HL-60 (cell line): ENCODE measurements at places on chromosomes 2 and 18.

DNA sequence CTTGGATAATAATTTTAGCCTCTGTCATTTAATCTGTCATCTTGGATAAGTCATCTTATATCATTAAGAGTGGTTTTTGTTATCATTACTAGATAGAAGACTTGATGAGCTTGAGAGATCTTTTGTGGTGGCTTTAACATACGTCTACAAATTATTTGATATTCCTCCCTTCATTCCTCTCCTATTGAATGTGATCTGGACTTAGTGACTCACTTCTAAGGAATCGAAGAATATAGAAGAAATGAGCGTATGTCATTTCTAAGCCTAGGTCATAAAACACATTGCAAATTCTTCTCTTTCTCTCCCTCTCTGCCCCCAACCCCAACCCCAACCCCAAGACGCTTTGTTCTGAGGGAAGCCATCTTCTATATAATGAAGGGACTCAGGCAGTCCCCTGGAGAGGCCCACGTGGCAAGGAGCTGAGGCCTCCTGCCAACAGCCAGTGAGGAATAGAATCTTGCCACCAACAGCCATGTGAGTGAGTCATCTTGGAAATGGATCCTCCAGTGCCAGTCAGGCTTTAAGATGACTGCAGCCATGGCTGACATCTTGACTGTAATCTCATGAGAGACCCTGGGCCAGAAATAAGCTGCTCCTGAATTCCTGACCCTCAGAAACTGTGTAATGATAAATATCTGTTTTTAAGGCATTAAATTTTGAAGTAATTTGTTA, 221.6 kb upstream of the SP5 start:
- DNase-seq: no peak

DNA sequence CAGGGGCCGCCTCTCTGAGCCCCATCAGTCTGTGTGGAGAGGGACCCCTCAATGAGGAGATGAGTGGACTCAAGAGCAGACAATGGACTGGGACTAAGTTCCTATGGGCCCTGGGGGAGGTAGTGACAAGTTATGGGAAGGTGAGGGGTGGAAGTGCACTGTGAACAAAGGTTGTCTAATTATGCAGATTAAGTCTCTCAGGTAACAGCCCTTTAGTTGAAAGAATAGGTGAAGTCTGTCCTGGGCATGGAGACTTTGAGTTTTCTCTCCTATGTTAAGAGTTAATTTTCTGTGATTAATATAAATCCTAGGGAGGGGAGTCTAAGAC, 243.8 kb downstream of the FAM210A start:
- DNase-seq: no peak

DNA sequence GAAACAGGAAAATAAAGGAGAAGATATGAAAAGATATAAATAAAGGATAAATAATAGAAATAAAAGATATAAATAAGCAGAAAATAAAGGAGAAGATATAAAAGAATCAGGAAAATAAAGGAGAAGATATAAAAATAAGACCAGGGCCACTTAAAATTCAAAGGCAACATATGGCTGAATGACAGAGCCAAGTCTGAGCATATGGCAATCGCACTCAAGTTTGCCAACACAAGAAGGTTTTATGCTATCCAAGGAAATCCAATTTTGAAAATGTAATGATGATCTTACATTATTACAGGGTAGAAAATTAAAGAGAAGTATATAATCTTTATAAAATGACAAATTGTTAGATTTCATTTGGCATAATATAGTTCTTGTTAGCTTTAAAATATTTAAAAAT, 33.6 kb downstream of the USP40 start:
- DNase-seq: no peak

GRCh38 chr18:45104049-45104395, 423.3 kb downstream of the SETBP1 start:
- DNase-seq: no peak

DNA sequence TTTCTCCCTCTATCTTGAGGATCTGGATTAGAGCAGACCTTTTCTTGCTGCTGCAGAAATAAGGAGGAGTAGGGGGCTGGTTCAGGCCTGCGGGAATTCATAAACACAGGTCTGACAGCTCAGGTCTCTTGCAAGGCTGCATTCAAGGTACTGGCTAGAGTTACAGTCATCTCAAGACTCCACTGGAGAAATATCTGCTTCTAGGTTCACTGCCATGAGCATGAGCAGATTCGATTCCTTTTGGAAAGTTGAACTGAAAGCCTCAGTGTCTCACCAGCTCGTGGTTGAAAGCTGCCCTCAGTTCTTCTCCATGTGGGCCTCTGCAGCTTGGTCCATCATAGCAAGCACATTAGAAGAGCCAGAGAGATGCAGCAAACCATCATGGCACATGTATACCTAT, 124.4 kb upstream of the SETBP1 start:
- DNase-seq: no peak

- no peak for DNase-seq
Observed at GRCh38 chr2:53631313-53632125, 136.1 kb upstream of the CHAC2 start.

DNA sequence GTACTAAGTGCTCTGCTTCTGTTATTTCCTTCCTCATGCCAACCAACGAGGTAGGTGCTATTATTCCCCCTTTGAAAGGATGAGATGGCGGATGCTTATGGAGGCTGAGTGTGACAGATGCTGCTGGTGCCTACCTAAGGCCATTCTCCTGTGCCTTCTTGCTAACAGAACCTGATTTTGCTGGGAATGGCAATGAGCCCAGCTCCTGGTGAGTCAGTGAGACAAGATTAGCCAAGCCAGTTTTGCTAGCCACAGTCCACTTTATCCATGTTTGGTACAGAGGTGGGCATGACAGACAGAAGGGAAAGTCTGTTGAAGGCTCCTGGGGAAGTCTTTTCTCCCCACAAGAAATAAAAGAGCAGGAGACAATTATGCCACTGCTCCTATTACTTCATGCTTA, 43.7 kb upstream of the TMEM163 start:
- no peak for DNase-seq

DNA sequence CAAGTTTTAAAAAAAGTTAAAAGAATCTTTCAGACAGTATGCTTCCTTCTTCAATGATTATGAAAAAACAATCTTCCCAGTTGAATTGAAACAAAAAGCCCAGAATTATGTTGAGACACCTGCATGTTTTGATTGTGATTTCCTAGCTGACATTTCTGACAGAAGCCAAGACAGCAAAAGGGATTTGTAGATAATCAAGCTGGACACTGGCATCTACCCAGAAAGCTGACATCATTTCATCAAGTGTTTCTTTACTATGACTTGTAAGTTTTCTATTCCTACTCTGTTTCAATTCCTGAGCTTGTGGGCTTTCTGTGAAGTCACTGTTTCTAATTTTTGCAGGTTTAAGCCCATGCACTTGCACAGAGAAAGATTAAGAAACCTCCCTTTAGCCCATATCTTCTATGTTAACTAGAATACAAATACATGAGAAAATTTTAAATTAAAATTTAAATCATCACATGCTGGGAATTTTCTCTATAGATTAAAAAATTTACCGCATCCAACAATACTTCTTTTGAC, 82.9 kb upstream of the CCDC85A start:
- no peak for DNase-seq

DNA sequence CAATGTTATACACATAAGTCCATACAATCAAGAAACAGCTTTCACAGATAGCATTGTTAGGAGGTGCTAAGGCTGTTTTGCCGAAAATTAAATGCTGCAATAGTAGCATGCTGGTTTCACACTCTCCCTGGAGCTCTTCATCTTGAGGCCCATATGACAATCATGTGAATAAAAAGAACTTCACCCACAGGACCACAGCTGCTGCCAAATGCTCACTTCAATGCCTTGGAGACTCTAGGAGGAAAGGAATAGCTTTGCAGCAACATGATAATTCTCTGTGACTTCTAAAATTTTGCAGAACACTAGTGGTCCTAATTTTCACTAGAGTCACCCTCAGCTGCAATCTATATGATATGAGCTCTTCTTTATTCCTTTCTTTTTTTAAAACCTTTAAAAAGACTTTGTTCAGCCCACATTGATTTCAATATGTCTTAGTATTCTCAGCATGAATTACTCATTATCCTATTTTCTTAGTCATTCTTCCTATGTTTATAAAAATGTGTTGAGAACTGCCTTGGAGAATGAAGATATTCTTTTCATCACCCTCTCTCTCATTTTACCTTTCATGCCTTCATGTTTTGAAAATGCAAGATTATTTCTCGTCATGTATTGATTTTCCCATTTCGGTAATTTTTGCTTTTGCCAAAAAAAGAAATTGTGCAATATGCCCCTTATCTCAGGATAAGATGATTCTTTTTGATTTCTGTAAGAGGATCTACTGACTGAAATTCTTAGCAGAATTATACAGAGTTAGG, 108.2 kb downstream of the PDE1A start:
- no peak for DNase-seq

DNA sequence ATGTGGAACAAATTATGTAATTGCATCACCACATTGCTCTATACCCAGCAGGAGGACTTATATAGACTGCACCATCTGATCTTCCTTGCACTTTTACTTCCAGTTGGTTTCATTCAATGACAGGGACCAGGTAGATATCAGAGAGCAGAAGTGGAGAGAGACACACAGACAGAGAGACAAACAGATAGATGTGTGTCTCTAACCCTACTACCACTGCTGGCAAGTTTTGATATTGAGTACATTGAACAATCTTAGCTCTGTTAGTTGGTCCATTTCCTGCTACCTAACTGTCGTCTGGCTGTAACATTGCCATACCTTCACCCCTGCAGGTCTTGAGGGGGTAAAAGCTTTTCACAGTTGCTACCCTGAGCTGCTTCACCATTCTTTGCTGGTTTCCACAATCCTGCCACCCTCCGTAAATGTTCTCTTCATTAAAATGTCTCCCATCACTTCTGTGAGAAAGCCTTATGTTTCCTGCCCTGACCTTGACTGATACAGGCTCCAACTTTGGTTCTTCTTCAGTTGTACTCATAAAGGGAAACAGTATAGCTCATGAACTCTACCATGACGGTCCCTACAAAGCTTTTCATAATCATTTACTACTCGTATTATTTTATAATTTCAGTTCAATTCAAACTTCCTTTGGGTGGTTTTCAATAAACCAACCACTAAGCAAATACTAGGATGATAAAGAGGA, 62.3 kb upstream of the ITGA4 start:
- peak; percentile 51 for DNase-seq

- no peak for DNase-seq
Observed at GRCh38 chr18:58080451-58080850, 36.4 kb downstream of the NEDD4L start.

DNA sequence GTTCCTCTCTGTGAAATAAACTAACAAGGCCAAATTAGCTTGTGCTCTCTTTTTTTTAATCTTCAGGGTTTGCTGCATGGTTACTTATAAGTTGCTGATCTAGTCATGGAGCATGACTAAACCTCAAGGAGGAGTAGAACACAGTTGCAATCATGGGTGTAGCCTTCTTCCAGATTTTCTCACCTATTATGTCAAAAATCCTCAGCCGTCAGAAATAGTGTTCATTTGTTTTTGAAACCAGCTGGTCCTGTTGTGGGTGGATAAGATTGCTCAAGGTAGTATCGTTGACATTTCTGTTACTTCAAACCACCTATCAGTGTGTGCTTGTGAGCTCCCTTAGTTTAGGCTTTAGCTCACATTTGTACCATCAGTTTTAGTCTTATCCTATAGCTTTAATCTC, 11.2 kb downstream of the RELCH start:
- DNase-seq: no peak

- DNase-seq: no peak
Observed at GRCh38 chr18:79962311-79962710, 2.1 kb upstream of the HSBP1L1 start.

- DNase-seq: no peak
Observed at GRCh38 chr2:109529532-109530449, 84.0 kb downstream of the SEPTIN10 start.

- no peak for DNase-seq
Observed at GRCh38 chr2:163044114-163044513, 205.5 kb upstream of the KCNH7 start.

DNA sequence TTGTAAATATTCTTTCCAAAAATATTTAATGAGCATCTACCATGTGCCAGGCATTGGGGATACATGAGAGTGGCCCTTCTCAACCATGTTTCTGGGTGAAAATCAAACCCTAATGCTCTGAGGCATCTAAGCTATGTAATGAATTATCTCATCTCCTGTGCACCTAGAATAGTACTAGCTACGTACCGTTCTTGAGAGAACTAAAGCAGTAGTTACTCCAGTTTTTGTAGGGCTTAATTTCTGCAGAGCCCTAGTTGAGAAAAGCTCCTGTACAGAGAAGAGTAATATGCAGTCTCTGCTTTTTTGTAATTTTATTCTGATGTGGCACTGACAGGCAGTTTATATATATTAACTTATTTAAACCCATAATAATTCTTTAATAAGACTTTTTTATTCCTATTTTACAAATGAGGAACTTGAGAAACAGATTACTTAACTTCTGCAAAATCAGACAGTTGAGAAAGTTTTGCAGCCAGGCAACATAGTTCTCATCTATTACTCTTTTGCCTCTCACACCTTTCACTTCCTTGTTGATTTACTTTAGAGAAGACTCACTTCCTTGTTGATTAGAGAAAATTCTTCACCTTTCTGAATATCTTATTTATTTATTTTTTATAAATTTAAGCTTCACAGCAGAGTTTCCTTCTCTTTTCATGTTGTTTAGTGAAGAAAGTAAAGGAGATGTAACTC, 3.1 kb downstream of the SPOPL start:
- DNase-seq: peak; percentile 49

DNA sequence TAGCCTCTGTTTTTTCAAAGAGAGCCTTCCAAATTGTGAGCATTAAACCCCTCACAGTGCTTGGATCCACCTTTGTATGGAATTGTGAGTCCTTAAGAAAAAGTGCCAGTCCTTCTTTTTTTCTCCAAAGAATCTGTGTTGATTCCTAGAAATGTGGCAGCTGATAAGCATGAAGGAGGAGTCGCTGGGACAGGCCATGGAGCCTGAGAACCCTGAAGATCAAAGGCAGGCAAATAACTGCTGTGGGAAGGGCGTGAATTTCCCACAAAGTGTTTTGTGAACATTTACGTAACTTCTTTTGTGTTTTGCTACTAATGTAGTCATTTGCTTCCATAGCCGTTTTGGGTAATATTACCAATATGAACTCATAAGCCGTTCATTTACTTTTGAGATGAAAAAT, 27.7 kb upstream of the CHMP1B start:
- DNase-seq: no peak

DNA sequence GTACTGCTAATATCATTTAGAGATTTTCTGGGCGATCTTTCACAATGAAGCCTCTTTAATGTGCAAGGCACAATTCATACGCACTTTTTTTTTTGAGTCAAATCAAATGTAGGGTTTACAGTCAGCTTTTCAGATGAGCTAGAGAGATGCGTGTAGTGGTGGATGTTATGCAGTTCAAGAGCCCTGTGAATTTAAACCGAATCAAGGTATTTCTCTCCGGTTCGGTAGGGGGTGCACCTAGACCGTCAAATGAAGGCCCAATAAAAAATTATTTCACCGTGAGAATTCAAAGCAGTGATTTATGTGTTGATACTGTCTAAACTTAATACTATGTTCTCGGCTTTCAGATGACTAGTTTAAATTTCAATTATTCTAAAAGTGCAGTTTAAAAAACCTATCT, 1.1 kb downstream of the PTH2R start:
- DNase-seq: no peak

GRCh38 chr18:32373505-32373904, 97.2 kb downstream of the GAREM1 start:
- DNase-seq: no peak

- DNase-seq: no peak
Observed at GRCh38 chr2:233380995-233381637, 26.8 kb downstream of the DGKD start.
